ENCODE measurements at places on chromosomes 5 and 9.

GRCh38 chr5:119397518-119398380 is 41.9 kb downstream of the TNFAIP8 start:
- DNase-seq, result peak; percentile 70

GRCh38 chr9:71446106-71446472 is 322.2 kb downstream of the CEMIP2 start:
- no peak for DNase-seq

DNA sequence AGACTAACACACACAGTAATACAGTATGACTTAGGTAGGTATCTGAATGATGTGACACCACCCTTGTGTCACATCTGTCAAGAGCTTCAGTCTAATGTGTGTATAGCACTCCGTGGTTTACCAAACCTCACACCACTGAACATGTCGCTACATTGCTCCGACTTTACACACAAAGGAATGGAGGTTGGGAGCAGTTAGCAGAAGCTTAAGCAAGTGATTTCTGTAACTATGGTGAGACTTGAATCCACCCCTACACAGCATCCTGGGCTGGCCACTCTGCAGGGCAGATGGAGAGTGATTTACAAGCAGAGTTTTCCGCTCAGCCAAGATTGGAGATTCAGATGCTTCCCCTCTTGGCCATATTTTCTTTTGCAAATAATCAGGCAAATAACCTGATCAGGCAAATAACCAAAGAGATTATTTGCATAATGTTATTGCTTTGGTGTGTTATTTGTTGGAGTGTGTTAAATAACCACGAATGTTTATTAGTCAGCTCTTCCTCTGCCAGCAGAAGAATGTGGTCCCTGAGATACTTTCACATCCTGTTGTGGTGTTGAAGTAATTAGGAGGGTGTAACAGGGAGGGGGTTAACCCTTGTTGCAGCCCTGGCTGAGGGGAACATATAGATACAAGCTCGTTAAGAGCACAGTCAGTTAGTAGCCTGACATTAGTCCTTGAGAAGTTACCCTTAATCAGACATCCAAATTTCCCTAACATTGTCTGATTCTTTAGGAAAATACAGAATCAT is 92.8 kb downstream of the SNX18 start:
- no peak for DNase-seq

DNA sequence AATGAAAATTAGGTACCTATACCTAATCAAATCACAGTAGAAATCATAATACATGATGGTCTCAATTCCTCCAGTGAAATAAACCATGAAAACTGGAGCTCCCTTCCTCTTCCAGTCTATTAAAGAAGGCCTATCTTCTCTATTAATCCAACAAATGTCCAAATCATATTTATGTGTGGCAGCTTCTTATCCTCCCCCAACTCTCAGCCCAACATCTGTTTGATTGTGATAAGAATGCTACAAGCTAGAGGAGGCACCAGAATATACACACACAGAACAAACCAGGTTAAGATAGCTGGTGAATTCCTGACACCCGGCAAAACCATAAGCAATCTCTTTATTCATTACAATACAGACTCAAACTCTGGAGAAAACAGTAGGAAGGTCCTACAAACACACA is 110.8 kb downstream of the FBXL17 start:
- no peak for DNase-seq

DNA sequence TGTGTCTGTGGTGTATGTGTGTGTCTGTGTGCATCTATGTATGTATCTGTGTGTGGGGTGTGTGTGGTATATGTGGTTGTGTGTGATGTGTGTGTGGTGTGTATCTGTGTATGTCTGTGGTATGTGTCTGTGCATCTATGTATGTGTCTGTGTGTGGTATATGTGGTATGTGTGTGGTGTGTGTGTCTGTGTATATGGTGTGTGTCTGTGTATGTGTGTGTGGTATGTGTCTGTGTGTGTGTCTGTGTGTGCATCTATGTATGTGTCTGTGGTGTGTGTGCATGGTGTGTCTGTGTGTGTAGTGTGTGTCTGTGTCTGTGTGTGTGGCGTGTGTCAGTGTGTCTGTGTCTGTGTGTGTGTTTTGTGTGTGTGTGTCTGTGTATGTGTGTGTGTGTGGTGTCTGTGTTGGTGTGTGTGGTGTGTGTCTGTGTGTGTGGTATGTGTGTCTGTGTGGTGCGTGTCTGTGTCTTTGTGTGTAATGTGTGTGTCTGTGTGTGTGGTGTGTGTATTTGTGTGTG is 121.9 kb upstream of the MVB12B start:
- no peak for DNase-seq

- no peak for DNase-seq
These were observed 278.3 kb upstream of the RFX3 start for GRCh38 chr9:3804103-3804502.

- no peak for DNase-seq
These were observed 27.9 kb upstream of the ANXA2R start for GRCh38 chr5:43068037-43068436.

- DNase-seq, result no peak
These were observed 440.3 kb downstream of the PTPRD start for GRCh38 chr9:10172476-10172875.

DNA sequence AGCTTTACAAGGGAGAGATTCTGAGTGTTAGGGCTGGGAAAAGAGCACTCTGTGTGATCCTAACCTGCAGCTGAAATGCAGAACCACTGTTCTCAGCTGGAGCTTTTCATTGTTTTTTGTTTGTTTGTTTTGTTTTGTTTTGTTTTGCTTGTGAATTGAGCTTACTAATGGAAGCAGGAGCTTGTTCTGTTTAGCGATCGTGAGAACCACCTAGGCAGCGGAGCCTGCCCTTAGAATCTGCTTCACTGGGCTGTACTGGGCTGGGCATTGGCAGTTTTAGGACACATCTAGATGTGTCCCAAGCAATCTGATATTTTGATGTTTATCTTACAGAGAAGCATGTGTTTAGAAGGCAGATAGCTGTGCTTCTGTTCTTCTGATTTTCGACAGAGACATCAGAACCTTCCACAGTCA is 14.3 kb downstream of the SYK start:
- DNase-seq, result no peak

GRCh38 chr5:2742921-2743679 is 8.4 kb downstream of the IRX2 start:
- no peak for DNase-seq

DNA sequence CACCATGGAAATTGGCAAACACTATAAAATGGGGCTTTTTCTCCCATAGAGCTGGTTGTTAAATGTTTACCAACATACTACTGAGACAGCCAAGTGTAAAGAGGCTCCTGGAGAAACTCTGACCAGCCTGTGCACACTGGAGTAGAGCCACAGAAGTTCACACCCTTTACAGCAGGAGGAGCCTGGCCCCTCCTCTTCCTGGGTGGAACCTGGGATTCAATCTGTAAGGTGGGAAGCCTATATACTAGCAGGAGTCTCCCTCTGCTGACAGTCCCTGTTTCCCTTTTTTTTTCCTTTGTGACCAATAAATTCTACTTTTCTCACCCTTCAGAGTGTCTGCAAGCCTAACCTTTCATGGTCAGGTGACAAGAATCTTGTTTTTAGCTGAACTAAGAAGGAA is 10.4 kb upstream of the SLC30A5 start:
- DNase-seq, result peak; percentile 60

Measured in PC-3 (cell line).